ENCODE measurements at places on chromosomes 5 and 9.

DNA sequence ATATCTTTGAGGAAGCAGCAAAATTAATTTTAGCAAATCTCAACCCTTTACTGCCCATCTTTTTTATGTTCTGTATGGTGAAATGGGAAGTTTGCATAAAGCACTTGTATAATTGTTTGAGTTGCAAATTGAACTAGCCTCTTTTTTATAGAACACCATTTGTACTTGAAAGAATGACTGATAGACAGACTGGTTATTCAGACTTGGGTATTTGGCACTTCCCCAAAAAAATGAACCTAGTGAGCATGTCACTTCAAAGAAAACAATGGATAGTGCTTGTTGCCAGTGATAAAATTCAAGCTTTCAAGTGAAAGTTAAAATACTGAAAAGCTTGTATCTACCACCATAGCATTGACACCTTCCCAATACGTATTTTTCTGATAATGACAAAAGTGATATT lies 115.8 kb downstream of the ERCC6L2 start:
- DNase-seq: no peak

GRCh38 chr9:73170185-73170957 lies 18.7 kb downstream of the ANXA1 start:
- no peak for DNase-seq

DNA sequence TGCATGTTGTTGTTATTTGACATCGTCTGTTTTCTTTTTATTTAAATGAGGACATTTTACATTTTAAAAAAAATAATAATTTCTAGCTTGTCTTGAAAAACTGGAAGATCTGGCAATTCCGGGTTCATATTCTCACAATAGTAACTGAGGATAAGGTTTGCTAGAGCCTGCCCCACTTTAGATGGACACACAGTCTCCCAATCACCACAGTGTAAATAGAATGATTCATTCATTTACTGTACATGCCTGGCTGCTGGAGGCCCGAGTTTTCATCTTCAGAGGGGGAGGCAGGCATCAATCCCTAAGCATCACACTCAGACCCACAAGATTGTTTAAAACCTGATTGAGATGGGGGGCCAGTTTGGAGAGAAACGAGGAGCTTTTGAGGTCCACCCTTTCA lies 2039.7 kb upstream of the WWC1 start:
- DNase-seq: no peak

GRCh38 chr9:8877753-8878494 lies 1078.3 kb upstream of the DMAC1 start:
- DNase-seq: no peak

DNA sequence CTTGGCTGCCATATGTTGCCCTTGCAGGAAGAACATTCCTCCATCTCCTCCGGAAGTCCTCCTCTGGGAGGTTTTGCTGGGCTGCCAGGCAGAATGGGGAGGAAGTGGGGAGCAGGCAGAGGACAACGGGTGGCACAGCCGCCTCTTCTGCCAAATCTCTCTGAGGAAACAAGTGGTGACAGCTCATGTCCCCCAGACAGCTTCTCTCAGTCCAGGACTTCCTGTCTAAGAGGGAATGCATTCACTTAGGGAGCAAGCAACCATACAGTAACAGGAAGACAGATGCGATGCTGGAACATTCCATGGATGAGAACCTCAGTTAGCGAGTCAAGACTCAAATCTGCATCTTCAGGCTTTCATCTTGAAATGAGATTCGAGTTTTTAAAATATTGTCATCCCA lies 701.0 kb downstream of the SEMA5A start:
- no peak for DNase-seq

GRCh38 chr9:113738893-113739604 lies 137.1 kb upstream of the ZNF618 start:
- DNase-seq: no peak

- DNase-seq: peak; percentile 4
These were observed 226.6 kb downstream of the SNX18 start for GRCh38 chr5:54743997-54744788.

DNA sequence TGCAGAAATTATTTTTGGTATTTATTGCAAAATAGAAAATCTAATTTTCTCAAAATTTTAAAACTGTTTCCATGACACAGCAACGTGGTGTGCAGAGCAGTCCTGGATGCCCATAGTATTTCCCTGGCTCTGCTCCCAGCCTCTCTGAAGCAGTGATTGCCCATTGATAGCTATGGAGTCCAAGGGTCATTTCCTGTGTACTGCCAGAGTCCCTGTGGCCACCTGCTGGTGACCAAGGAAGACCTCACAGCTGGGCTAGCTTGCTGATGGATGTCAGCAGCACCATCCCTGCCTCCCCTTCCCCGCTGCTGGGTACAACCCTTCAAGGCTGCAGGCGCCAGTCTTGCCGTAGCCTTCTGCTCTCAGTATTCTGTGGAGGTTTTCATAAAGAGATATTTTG lies 184.1 kb downstream of the DIRAS2 start:
- DNase-seq: no peak

GRCh38 chr9:77826621-77827020 lies 178.5 kb upstream of the GNA14 start:
- DNase-seq: no peak

GRCh38 chr9:71783120-71783523 lies 14.8 kb upstream of the CEMIP2 start:
- DNase-seq: no peak

DNA sequence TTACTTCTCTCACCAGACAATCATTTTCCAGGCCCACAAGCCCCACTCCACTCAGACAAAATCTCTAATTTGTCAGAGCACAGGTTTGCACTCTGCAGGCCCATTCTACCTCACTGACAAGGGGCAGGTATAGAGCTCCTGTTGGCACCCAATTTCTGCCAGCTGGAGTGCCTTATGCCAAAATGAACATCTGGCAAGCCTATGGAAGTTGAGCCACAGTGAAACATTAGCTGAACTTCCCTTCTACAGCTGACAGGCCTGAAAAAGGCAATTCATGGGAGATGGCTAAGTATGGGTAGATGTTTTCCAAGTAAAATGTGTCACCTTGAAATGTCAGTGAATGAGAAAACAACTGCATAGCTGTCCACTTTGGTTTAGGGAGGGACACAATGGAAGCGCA lies 87.0 kb downstream of the SPOCK1 start:
- no peak for DNase-seq

DNA sequence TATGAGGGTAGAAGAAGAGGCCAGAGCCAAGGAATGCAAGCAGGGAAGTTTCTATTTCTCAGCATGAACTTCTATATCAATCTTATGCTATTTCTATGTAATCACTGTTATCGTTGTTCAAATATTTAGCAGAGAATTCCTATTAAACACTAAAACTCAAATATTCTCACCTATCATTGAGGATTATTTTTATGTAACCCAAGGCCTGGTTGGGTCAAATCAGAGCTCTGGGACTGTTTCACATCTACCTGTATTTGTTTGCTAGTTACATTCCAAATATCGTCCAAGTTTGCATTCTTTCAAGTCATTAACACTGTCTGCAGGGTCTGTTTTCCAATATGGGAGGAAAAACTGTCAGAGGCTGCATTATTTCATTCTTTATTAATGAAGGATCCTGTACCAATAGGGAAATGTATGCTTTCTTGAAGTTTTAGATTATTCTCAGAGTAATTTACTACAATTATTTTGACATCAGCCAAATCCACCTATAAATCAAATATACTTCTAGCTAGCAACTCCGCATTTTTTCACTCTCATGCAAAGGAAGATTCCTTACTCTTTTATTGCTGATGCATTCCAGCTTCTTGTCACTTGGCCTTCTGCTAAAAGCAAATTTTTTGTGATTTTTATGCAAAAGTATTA lies 52.2 kb downstream of the LURAP1L start:
- DNase-seq: no peak

GRCh38 chr9:78919701-78920100 lies 622.8 kb downstream of the PSAT1 start:
- DNase-seq: no peak

DNA sequence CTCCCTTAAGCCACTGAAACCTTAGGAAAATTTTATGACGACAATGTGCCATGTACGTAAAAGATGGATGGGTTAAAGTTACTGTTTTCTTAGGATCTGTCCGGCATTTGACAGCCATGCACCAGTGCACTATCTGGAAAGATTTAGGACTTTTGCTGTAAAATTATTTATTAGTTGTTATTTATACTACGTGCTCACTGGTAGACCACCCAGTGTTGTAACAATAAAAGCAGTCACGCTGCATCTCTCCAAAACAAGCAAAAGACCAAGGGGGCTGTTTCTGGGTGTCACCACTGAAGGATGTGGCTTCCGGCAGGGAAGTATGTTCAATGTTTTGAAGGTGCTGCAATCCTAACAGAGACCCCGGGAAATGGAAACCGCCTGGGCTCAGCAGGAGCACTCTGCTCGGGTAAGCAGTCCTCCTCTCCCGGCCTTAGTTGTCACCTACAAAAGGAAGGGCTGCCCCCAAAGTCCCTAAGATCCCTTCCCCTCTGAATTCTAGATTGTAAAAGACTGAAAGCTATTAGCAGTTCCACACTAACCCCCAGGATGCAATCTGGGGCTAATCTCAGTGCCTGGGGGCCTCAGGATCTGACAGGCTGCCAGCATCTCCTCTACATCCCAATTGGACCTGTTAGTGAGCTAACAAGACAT lies 38.6 kb downstream of the SAXO1 start:
- no peak for DNase-seq

DNA sequence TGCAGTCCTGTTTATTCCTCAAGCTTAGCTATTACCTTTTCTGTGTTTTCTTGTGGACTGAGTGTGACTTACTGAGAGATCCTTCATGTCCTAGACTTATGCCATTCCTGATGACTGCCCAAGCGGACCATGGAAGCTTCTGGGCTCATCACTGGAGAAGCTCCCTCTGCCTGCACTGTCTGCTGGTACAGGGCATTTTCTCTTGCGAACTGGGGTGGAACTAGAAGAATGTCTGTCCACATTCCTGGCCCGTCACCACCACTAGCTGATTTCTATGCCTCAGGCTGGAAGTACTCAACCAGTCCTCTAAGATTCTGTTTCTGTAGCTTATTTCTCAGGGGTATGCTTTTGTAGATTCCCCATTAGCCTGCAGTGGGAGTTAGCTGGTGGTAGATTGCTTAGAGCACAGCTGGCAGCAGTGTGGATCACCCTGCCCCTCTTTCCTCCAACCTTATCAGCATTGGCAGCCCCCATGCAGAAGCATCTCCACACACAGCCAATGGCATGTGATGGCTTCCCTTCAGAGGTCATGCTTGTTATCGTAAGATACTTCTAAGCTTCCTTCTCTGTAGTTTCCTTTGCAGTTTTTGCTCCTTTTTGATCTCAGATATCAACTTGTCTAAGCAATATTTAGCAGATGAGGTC lies 12.4 kb downstream of the SLC36A1 start:
- DNase-seq: no peak

DNA sequence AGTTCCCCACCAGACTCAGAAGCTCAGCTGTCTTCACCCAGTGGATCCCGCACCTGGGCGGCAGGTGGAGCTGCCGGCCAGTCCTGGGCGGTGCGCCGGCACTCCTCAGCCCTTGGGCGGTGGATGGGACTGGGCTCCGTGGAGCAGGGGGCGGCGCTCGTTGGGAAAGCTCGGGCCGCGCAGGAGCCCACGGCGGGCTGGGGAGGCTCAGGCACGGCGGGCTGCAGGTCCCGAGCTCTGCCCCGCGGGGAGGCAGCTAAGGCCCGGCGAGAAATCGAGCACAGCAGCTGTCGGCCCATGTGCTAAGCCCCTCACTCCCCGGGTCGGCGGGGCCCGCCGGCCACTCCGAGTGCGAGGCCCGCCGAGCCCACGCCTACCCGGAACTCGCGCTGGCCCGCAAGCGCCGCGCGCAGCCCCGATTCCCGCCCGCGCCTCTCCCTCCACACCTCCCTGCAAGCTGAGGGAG lies 560.0 kb downstream of the BRINP1 start:
- DNase-seq: no peak

DNA sequence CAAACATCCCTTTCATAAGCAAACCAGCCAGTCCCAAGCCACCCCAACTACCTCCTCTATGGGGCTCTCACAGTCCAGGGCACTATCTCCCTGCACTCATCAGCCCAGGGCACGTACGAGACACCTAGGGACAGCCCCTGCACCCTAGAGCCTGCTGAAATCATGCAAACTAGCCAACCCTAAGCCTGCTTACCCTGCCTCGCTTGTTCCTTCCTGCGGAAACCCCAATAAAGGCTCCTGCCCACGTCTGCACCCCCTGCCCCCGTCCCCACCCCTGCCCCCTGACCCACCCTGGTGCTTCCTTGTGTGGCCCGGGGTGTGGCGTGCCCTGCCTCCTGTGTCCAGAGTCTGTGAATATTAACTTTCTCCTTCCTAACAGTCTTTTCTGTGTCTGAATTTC lies 135.9 kb downstream of the GADD45G start:
- peak; percentile 53 for DNase-seq

GRCh38 chr5:56340196-56340980 lies 107.3 kb upstream of the ANKRD55 start:
- DNase-seq: no peak

DNA sequence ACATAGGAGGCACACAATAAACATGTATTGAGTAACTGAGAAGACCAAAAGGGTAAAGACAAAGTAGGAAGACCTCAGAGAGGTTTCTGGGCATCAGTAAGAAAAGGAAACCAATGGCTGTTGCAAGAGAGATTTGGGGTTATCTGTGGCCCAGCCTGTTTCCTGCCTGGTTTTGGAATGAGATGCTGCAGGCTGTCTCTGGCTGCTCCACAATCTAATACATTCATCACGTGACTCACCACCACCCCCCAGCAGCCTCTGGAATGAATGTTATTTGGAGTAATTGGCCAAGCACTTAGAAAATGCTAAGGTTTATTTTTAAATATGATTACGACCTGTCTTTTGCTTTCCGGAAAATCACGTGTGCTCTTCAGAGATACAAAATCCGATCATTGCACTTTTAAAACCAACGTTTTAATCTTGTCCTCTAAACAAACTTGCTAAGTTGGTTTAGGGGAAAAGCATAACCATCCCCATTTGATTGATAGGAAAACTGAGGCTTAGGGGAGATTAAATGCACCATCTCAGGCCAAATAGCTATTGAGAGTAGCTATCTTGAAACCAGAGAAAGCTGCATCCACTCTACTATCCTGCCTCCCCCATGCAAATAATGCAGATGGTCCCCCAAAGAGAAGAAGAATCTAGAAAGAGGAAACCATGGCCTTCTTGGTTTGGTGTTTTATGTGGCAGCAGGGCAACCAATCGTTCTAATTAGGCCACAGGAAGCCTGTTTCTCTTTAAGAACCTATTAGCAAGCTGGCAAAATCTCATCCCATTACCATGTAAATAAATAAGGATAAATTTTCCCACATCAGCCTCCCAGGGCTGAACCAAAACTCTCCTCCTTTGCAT lies 151.8 kb upstream of the ADRA1B start:
- DNase-seq: no peak

DNA sequence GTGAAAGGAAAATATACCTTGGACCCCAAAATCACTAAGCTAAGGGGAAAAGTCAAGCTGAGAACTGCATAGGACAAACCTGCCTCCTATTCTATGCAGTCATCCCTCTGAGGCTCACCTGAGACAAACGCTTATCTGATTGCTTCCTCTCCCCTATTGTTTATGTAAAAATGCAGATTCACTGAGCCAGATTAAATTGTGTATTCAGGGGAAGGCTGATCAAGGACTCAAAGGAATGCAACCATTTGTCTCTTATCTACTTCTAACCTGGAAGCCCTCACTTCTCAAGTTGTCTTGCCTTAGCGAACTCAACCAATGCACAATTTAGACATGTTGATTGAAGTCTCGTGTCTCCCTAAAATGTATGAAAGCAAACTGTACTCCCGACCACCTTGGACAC lies 13.3 kb downstream of the SPARC start:
- DNase-seq: no peak
